ENCODE measurements at places on chromosomes 16 and 17.
A peak's percentile ranks its signal among the peaks of the same experiment; 100 is the strongest.

DNA sequence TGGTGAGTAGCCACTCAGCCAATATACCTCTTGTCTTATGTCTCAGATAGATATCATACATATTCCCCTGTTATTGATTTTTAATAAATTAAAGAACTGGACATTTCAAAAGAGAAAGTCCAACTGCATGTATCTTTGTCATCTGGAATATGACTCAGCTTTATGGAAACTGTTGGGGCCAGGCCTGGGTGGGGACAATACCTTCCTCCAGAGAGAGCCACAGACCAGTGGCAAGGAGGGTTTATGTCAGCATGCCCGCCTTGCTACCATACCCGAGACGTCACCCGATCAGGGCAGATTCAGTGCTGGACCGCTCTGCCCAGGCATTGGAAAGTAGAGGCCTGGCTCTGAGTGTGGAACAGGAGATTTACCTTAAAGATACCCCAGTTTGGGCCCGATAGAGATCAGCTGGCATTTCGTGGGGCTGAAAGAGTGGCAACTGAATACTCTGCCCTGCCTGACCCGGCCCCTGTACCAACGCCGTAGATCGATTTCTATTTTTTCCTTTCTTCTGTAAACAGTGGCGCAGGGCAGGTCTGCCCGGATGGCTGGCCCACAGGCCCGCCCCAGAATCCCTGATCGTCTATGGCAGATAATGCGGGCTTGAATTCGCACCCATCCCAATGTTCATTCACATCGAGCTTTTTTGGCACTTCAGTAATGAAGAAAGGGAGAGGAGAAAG lies 158.6 kb downstream of the SALL1 start:
- DNase-seq: no peak

- no peak for DNase-seq
These were observed 63.5 kb upstream of the C17orf78 start for GRCh38 chr17:37312137-37312923.

DNA sequence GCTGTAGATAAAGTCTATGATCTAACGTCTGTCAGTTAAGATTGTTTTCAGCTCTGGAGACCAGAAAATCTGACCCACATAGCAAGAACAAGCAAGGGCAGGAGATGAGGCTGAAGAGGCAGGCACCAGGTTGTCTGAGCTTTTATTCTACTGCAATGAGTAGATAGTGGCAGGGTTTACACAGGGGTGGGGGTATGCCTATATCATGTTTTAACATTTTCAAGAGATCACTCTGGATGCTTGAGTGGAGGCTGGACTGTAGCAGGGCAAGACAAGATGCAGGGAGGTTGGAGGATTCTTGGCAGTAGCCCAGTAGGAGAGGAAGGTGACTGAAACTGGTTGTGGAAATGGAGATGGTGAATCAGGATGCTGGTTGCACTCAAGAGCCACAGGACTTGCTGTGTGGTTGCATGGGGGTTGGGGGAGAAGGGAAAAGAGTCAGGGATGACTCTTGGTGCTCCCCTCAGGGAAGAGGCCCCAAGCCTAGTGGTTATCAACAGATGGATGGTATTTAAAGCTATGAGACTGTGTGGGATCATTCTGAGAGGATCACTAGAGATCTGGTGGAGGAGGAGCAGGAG lies 143.1 kb upstream of the KCNJ18 start:
- no peak for DNase-seq

DNA sequence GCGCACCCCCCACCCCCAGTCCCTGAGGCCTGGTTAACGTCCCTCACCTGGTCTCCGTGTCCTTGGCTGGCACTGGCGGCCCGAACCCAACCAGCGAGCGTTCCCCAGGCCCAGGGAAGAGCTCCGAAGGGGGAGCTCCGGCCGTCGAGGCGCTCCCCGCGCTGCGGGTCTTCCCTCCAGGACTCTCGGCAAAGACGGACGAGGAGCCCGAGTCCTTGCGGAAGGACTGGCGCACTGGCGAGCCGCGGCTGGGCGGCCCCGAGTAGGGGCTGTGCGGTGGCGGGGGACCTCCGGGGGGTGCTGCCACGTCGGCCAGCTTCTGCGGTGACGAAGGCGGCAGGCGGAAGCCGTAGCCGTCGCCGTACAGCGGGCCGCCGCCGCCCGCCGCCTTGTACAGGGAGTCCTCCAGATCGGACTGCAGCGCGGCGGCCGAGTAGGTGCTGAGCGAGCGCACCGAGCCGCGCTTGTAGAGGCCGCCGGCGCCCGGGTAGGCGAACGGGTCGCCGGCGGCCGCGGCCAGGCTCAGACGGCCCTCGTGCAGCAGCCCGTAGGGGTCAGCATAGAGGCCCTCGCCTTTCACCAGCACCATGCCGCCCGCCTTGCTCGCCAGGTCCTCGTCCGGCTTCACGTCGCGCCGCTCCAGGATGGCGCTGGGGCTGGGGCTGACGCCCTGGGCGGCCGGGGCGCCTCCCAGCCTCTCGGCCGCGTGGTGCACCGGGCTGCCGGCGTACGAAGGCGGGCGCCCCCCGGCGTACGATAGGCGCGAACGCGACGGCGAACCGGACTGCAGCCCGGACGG lies 44.1 kb downstream of the SRCIN1 start:
- DNase-seq: peak; percentile 62

DNA sequence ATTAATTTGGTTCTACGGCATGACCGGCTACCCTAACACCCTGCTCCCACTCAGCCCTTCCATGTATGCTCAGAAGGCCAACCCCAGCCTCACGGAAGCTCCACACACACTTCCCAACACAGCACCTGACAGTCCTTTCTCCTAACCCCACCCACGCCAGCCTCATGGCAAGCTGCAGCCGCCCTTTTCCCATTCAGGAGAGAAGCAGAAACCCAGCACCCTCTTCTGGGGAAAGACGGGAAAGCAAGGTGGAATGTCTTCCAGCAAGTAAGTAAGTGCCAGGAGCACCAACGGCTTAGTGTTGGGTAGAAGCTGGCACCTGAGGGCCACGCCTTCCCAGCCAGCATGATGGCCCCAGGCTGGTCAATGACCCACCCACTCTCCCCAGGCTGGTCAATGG lies 32.1 kb downstream of the ABR start:
- DNase-seq: peak; percentile 83

GRCh38 chr17:19385521-19385983 lies 1.4 kb downstream of the MFAP4 start:
- no peak for DNase-seq

DNA sequence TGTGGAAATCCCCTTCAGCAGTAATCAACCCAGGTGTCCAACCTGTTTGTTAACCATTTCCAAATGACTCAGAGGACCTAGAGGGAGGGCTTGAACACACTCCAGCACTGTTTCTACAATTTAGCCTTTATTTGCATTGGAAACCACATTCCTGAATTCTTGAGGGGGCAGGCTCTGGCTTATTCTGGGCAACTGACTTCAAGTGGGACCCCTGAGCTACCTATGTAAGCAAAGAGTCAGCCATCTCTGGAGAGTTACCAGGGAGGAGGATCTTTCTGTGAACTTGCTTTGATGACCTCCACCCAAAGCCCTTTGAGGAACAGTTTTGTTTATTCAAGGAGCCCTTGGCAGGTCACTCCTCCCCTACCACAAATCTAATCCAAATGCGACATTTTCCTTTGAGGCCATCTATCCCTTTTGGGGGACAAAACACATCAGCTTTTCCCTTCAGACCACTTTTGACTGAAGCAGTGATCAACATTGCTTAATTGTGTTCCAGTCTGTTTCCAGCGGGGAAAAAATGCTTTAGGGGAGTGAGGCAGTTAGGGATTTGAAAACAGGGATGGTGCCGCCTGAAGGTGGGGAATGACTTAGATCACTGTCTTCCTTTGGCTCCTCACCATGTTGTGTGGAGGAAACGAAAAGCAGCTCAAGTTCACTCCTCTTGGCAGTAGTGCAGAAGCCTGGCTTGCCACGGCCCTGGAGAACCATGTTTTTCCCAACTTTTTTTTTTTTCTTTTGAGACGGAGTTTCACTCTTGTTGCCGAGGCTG lies 46.2 kb downstream of the TUBD1 start:
- DNase-seq: no peak

All from WTC11 (cell line).